Eye (tissue), 1 donor: ENCODE measurements at places on chromosomes 1 and 21.

DNA sequence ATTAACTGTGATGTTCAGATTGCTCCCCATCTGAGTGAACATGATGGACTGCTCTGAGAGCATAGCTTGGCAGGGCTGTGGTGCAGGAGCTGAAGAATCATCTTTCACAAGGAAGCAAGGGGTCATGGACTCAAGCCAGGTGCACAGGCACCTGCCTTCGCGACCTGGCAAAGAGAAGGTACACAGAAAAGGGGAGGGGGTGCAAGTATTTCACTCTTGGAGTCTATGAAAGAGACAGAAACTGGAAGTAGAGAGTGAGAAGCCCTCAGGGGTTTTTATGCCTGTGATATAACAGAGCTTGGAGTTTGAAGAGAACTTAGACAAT lies 232.6 kb upstream of the PLXNA2 start:
- DNase-seq = no peak

GRCh38 chr1:157992833-157993146 lies 655 bp upstream of the KIRREL1 start:
- no peak for DNase-seq

DNA sequence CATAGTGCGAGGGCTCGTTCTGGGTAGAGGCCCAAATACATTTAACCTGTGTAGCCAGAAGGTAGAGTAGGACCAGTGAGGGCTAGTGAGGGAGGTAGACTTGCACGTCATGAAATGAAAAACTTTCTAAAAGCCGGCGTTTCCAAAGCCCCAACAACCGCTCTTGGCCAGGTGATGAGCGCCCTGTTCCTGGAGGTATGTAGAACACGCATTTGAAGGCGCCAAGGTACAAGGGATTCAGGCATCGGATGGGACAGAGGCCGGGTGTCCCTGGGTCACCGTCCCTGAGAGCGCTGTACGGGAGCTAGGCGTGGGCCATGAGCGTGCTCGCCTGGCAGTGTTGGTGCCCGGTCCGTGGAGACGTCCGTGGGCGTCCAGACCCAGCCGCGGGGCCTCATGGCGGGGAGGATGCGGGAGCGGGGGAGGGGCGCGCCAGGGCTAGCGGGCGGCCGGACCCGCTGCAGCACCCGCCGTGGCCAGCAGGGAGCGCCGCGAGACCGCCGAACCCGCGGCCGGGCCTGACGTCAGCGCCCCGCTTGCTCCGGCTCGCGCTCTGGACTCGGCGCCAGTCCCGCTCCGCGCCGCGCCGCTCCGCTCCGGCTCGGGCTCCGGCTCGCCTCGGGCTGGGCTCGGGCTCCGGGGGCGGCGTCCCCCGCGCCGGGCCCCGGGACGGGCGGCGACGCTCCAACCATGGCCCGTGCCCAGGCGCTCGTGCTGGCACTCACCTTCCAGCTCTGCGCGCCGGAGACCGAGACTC lies at the start of gene PTPRU:
Gene PTPRU (plus strand): TSS at position 568 of the 757 bp plus-strand sequence. CDS start 123 bp downstream, at position 691.
- peak; percentile 92 for DNase-seq

GRCh38 chr1:12188115-12188514 lies 21.3 kb downstream of the TNFRSF1B start:
- DNase-seq = no peak

DNA sequence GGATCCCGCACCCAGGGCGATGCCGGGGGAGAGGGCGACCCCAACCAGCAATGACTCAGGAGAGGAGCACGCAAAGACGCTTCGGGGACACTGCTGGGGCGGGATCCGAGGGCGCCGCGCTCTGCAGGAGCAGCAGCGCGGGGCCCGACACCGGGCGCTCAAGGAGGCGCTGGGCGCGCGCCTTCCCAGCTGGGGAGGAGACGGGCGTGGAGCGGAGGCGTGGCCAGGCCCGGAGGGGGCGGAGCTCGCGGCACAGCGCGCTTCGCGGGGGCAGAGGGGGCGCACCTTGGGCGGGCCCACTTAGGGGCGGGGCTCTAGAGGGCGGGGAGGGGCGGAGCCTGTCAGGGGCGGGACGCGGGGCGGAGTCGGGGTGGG lies 369 bp downstream of the SUMO3 start:
- peak; percentile 94 for DNase-seq

- no peak for DNase-seq
Observed at GRCh38 chr21:31387560-31388186, 43.6 kb upstream of the TIAM1 start.

DNA sequence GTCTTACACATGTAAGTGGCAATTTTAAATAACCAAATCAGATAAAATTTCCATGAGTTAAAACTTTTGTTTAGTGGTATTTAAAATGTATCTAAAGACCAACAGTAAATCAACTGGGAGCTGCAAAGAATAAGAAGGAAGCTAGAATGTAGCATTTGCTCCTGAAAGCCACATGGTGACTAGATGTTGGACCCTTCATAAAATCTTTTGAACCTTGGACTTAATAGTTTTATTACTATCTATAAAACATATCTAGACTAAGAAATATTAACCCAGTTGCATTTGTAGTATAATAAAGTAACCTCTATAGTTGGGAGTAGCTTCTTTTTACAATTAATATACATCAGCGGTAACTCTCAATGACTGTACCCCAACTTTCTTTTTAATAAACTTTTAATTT lies 72.1 kb downstream of the UBE4B start:
- DNase-seq = no peak

GRCh38 chr1:185351734-185352466 lies 34.9 kb upstream of the IVNS1ABP start:
- peak; percentile 83 for DNase-seq

DNA sequence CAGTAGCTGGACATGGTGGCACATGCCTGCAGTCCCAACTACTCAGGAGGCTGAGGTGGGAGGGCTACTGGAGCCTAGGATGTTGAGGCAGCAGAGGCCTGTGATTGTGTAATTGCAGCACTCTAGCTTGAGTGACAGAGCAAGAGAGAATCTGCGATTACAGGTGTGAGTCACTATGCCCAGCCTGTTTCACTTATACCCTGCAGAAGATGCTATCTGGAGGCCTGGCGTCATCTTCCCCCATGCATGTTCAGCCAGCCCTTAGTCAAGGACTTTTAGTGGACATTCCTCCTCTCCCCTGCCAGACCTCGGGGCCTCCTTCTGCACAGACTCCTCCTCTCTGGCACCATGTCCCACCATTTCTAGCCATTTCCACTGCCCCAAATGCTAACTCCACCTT lies 36.3 kb upstream of the RCC2 start:
- no peak for DNase-seq

DNA sequence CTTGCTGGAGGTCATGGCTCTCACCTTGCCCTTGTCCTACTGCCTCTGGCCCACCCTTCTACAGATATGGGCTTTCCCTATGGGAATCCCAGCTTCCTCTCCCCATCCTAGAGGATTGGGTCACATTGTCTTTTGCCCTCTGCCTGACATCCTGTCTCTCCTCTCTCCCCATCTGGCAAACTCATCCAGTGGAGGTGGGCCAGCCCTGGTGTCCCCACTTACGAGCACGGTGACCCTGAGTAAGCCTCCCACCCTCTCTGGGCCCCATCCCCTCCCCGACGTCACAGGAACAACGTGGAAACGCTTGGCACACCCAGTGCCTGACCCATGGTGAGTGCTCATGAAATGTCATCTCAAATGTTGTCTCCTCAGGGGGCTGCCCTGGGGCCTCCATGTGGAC lies 56.1 kb upstream of the ID3 start:
- no peak for DNase-seq

DNA sequence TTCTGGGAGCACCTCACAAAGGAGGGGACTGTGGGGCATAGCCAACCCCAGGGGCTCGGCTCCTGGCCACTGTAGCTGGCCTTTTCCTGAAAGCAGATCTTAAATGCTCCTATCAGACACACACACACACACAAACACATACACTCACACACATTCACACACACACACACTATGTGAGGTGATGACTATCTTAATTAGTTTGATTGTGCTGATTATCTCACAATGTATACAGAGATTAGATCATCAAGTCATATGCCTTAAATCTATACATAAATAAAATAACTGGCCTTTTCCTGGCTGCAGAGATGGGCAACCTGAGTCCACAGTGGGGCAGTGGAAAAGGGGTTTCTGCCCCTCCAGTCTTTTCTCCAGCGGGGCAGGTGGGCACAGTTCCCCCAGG lies 27.1 kb downstream of the LGR6 start:
- no peak for DNase-seq

GRCh38 chr1:99672038-99672437 lies 26.1 kb downstream of the PALMD start:
- DNase-seq = no peak

GRCh38 chr1:161197560-161198193 lies 1.2 kb downstream of the ADAMTS4 start:
- DNase-seq = no peak

GRCh38 chr1:37438037-37438868 lies 36.1 kb upstream of the ZC3H12A start:
- DNase-seq = no peak

DNA sequence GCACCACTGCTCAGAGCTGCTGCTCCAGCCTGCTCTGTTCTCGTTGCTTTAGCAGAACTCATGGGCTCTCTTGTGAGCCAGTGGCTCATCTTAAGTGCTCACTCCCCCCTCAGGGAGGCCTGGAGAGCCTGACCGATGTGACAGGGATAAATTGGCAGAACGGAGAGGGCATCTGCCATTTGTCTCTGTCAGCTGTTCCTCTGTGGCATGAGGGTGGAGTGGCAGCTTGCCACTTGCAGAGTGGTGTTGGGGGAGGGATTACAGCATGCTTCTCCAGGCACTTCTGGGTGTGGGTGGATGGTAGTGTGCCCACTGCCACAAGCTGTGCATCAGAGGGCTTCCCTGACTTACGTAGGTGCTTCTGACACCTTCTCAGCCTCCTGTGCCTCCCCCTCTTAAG lies 229.5 kb downstream of the PAPPA2 start:
- DNase-seq = no peak

- DNase-seq = peak; percentile 86
Observed at GRCh38 chr1:21508580-21509350, 458 bp upstream of the ALPL start.

DNA sequence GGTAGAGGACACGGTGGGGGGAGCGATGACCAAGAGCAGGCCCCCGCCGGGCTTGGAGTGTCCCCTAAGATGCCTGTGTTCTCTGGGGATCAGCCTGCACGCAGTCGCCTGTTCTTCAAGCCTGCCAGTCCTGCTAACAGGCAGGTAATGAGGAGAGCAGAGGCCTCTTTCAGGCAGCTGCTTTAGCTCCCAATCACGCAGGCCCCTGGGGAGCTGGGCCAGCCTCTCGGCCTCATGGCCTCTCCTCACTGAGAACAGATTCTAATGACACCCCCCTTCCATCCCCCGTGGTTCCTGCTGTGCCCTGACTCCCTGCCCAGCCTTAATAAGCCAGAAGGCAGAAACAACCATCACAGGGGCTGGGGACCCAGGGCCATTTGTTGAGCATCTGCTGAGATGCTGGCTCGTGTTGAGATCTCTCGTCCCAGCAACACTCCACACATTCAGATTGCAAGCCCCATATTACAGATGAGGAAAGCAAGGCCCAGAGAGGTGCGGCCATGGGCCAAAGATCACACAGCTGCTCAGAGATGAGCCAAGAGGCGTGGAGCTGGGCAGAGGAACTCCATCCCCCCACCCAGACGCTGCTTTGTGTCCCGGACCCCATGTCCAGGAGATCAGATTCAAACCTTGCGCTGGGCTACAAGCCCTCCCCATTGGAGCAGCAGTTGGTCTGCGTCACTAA lies 71.6 kb upstream of the CASZ1 start:
- peak; percentile 82 for DNase-seq

GRCh38 chr1:223445402-223445801 lies 52.2 kb downstream of the CCDC185 start:
- DNase-seq = no peak

- peak; percentile 81 for DNase-seq
Observed at GRCh38 chr1:39952359-39953110, 2.4 kb upstream of the MFSD2A start.

DNA sequence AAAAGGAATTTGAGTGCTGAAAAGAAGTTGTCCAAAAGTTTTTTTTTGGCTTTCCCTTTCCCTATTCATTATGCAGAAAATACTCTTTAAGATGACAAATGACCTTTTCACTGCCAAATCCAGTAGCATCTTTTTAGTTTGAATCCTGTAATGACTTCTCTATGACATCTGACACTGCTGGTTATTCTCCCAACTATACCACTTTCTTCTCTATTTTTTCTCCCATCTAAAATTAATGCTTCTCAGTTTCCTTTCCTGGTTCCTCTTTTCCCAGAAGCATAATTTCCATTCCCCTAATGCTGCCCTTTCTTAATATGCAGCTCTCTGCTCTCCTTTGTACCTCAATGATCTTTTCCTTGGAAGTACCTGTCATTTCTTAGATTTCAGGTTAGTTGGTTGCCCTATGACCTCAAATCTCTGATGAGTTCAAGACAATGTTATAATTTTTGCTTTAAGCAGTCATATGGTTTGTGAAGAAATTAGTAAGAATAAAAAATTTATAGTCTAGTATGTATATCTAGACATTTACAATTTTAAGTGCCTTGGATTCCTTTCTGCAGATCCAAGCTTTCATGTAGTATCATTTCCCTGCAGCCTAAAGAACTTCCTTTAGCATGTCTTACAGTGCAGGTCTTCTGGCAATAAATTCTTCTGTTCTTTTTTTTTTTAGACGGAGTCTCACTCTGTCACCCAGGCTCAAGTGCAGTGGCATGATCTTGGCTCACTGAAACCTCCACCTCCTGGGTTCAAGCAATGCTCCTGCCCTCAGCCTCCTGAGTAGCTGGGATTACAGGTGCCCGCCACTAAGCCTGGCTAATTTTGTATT lies 150.8 kb downstream of the CDC42BPA start:
- no peak for DNase-seq

DNA sequence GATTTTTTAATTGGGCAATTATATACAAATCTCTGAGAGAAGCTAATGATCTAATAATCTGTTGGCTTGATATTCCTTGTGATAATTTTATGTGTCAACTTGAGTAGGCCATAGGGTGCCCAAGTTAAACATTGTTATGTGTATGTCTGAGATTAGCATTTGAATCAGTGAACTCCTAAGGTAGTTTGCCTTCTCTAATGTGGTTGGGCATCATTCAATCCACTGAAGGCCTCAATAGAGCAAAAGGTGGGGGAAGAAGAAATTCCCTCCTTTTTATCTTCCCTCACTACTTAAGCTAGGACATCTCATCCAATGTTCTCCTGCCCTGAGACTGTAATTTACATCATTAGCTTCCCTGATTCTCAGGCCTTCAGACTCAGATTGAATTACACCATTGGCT lies 394.5 kb downstream of the LMO4 start:
- no peak for DNase-seq

DNA sequence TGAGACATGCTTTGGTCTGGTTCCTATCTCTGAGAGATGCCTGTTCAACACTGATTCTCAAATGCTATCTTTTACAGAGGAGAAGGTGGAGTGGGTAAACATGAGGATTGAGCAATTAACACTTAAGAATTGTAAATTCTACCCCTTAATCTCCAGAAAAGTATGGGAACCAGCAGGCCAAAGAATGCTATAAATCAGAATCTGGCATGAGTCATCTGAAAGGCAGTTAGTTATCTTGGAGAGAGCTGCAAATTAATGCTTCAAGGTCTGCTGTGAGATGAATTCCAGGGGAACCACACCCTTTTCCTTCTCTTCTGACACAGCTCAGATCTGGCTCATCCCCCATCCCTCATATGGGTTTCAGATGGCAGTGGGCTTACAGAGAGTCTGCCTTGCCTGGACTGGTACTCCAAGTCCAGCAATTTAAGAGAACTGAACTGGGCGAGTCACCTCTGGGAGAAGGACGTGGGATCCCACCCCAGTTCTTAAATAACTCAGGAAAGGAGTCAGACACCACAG lies 5.2 kb downstream of the S100A10 start:
- DNase-seq = peak; percentile 21

GRCh38 chr21:41865002-41865777 lies 14.0 kb downstream of the PRDM15 start:
- DNase-seq = no peak

- DNase-seq = no peak
Observed at GRCh38 chr1:34066166-34066565, 98.9 kb downstream of the CSMD2 start.
